ENCODE measurements at places on chromosomes 1 and 21.

- no peak for DNase-seq
Measured at GRCh38 chr1:119286587-119287181, 81.9 kb upstream of the HAO2 start.

DNA sequence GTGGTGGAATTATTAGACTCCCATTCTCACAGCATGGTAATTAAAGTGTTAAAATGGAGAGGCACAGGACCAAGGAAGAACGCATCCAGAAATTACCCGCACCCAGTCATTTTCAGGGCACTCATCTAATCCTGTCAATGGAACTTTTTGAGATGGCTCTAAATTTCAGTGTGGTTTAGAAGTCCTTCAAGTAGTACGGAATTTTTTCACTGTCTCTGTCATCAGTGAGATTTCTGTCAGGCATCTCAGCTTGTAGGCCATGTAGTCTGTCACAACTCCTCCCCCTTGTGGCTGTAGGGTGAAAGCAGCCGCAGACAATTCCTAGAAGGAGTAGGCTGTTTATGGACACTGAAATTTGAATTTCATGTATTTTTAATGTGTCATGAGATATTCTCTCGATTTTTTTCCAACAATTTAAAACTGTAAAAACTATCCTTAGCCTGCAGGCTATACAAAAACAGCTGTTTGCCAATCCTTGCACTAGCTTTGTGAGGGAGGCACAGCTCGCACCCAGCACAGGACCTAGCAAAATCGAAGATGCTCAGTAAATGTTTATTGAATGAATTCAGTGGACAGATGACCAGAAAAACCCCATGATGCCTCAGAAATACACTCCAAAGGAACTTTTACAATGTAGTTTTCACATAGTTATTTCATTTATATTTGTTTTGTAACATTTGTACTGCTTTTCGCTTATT is 6.6 kb upstream of the NUP133 start:
- DNase-seq, result peak; percentile 37

DNA sequence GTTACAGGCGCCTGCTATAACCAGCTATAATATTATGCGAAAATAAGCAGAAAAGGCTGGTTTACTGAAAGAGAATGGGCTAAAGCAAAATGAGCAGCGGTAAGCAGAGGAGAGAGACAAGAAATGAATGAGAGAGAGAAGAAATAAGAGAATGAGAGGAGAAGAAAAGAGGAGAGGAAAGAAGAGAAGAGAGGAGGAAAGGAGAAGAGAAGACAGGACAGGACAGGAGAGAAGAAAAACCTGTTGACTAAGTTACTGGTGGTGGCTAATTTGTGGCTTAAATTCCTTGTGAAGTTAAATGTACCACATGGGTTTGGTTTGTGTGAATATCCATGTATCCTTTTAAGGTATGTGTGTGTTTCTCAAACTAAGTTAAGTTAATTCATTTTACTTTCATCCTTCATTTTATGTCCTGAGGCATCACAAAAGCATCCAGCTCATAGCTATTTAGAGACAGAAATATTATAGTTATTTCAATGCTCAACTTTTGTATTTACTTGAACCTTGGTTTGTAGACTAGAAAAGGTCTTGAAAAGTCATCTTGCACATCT is 3.1 kb upstream of the DDR2 start:
- no peak for DNase-seq

DNA sequence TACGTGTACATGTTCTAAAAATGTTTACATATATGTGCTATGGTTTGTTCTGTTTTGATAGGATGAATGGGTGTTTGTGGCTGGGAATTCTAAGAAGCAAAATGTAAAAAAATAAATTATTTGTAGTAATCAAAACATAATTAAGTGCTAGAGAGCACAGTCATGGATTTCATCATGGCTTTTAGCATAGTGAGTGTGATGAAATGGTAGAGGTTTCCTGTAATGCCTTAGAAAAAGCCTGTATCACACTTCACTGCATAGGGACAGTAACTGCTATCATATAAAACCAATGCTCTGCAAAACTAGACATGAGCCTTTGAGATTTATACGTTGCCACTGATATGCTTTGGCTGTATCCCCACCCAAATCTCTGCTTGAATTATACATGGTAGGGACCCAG is 99.8 kb downstream of the PTGER3 start:
- DNase-seq, result no peak

- DNase-seq, result no peak
Measured at GRCh38 chr1:81466961-81467360, 333.8 kb upstream of the ADGRL2 start.

DNA sequence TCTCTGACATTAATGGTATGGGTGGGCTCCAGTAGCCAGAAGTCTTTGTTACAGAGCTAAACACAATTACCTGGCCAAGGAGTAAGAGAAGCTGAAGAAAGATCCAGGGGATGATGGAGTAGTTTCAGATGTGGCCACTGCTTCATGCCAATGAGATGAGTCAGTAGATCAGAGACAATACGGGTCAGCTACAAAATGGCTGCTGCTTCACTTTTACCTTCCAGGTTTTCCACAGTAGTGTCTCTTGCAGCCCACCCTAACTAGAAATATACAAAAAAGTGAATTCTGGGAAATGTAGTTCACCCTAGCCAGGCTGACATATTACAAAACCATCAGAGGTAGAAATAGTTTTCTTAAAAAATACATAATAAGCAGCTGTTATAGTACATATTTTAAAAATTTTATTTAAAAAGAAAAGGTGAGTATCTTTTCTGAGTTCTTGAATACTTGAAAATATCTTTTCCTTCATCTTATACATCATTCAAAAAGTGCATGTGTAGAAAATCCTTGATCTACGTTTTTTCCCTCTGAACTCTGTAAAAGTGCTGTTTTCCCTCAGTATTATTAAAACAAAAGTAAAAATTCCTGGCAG is 36.1 kb downstream of the LRIF1 start:
- DNase-seq, result no peak

DNA sequence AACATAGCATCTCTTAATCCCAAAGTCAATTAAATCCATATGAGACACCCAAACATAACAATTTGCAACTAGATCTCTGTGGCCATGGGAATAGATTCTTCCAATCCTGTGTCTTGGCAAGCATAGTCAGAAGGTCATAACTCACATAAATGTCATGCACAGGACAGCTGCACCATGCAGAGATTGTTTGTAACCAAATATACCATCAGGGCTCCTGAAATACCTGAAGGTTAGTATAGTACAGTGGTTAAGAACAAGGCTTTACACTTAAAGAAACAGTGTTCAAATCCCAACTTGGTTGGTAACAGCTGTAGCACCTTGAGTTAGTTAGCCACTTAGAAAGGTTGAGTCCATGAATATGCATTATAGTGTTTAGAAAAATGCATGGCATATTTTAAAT is 82.6 kb upstream of the CCDC190 start:
- DNase-seq, result no peak

DNA sequence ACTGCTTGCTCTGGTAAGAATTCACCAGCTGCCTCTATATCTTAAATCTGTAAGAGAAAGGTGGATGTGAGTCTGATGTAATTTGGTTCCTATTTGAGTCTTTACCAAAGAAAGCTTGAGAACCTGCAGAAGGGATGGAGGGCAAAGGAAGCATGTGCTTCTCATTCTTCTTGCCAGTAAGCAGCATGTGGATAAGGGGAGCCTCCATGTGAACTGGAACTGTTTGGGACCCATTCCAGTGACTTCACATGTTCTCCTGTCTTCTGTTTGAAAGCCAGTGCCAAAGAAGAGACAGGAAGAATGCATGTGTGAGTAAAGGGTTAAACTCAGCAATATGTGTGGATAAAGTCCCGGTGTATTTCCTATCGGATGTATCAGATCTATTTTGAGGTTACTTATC is 119.6 kb upstream of the ADGRL2 start:
- no peak for DNase-seq

- DNase-seq, result no peak
Measured at GRCh38 chr1:93196591-93196990, 16.1 kb downstream of the CCDC18 start.

DNA sequence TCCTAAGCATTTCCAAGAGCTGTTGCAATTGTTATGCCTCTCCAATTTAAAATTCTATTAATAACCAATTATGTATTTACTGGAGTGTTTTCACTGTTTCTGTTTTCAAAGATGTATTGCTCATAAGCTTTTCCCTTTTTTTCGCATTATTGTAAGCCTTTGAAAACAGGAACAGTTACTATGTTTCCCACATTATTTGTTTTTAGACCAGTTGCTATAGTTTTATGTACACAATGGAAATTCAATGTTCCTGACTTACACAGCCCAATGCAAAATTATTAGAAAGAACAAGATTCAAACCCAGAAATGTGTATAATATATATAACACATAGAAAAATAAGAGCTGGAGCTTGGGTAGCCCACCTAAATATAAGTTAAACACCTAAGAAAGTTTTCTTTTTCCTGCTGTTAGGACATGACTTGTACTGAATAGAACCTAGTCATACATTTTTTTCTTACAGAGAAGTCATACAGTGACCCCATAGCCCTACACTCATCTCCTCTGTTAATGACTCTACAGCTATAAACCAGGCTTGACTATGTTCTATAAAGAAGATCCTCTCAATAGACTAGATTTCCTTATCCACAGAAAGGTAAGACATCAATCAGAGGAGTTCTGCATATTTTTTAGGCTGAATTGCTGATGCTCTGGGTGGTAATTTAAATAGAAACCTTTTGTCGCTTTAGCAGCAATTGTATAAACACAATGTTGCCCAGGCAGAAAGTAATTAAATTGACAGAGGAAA is 299.6 kb downstream of the USH2A start:
- no peak for DNase-seq

DNA sequence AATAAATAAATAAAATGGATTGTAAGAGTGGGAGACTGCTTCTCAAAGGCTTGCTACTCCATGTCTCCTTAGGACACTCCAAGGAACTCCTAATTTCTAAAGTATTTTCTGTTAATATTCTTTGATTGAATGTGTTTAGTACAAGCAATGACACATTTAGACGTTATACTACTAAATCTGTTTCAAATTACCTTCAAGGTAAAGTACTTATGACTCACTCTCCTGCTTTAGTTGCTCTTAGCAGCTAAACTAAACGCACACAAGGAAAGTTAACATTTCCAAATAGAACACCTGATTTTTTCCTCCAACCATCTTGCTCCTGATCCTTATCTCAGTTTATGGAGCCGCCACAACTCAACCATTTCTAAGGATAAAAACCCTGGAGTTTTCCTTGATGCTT is 969.8 kb upstream of the ADGRL4 start:
- no peak for DNase-seq

GRCh38 chr1:72063364-72064044 is 218.8 kb downstream of the NEGR1 start:
- DNase-seq, result no peak

DNA sequence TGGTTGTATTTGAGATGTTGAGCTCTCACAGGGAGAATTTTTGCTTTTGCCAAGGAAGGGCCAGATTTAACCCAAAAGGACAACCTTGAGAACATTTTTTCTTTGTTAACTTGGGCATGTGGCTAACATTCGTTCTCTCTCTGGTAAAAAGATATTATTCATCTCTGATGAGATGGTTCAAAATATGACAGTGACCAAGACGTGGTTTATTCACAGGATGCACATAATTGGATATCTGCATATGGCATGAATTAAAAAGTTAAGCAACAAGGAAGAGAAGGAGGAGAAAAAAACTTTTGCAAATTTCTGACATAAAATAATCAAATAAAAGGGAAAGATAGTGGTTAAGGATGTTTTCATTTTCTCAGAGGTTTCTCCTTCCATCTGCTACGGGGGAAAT is 43.1 kb upstream of the BCL10 start:
- no peak for DNase-seq

DNA sequence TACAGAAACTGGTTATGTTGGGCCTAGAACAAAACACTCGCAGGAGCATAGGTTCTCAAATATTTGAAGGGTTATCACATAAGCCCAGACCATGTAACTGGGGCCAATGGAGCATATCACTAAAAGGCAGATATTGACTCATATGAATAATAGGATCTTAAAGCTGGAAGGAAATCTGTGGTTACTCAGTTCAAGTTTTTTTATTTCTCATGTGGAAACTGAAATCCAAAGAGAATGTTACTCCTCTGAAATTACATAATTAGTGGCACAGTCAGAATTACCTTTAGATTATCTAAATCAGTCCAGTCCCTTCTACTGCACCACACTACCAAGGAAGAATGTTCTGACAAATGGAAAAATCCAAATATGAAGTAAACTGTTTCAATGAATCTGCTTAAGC is 12.0 kb downstream of the SLAMF8 start:
- no peak for DNase-seq

- DNase-seq, result no peak
Measured at GRCh38 chr1:70499695-70500094, 88.6 kb downstream of the CTH start.

- DNase-seq, result no peak
Measured at GRCh38 chr1:245604979-245605378, 450.2 kb downstream of the KIF26B start.

DNA sequence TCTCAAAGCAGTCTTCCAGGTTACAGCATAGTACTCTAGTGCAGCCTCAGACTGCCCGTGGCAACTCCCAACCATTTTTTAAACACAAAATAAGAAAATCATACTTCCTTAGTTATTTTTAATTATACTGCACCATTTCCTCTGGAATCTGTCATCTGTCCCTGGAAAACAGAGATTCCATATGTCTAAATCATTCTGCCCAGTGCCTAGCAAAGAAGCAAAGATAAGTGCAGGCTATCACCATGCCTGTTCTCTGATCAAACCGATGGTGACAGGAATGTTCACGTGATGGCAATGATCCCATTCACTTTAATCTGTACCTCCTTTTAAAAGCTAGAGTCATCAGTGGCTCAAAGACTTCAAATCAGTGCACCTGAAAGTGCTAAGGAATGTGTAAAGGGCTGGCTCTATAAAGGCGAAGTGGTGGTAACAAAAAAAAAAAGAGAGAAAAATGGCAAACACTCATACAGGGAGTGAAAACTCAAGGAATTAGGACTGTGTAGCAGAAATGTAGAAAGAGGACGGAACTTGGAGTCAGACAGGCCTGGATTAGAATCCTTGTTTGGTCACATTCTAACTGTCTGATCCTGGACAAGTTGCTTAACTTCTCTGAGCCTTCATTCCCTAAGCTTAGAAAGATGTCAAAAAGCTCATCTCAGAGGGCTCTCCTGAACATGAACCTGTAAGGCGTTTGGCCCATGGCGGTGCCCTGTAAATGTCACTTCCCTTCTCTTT is 9.9 kb upstream of the CCN1 start:
- DNase-seq, result no peak

DNA sequence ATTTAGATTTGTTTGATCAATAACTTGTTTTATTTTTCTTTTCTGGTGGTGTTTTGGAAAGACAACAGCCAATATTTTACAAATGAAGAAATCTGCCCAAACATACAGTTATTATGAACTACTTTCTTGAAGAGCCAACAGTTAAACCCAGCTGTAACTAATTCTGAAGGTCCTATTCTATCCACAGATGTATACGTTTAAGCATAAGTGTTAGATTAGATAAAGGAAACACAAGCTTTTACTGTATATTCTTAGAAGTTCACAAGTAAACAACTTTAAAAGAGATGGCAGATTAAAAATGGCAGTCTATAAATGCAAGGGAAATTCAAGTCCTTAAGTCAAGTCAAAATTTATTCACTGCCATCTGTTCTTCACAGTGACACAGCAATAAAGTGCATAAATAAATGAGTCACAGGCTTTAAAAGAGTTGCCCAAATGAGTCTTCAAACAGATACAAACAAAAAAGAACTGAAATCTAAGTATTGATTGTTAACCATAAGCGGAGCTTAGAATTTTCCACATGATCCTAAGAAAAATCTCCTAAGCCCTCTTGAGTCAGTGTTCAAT is 49.9 kb upstream of the KCNH1 start:
- DNase-seq, result no peak
